Activated naive CD4-positive, alpha-beta T cell treated with anti-CD3 and anti-CD28 coated beads, Interleukin-2, amount 50 U/mL, for 72 hours (primary cell): ENCODE measurements at places on chromosomes 7 and 10. TPM values are rescaled to one million over a fixed set of nuclear protein-coding genes. Genes with fewer than 3 reads are reported as not detected.

- DNase-seq, result no peak
Measured at GRCh38 chr7:132069306-132069705, 507.0 kb downstream of the PLXNA4 start.

DNA sequence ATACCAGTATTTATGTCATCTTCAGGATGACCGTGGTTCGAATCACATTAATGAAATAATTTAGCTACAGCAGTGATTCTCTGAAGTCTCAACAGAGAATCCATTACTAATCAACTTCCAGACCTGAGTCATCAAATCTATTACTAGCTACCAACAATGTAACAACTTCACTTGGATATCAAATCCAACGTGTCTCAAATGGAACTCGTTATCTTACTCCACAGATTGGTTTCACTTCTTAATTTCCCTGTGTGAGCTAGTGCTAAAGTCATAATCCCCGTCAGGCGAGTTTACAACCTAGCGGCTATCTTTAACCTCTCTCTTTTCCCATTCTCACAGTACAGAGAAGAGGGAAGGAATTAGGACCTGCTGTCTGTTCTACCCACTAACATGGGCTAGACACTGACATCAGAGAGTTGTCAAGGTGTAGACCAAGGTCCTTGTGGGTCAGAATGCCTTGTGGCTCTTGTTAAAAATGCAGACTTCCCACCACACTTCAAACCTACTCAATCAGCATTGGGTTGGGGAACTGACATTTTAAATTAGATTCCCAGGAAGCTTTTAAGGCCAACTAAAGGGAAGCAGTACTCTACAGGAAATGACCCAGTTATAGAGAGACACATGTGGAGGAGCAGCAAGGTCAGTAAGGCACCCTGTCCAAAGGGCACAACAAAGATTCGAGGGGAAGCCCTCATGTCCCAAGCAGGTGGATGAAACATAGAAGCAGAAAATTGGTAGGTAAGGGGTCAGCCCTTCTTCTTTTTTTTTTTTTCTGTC lies 57.3 kb upstream of the GSAP start:
- DNase-seq, result no peak

DNA sequence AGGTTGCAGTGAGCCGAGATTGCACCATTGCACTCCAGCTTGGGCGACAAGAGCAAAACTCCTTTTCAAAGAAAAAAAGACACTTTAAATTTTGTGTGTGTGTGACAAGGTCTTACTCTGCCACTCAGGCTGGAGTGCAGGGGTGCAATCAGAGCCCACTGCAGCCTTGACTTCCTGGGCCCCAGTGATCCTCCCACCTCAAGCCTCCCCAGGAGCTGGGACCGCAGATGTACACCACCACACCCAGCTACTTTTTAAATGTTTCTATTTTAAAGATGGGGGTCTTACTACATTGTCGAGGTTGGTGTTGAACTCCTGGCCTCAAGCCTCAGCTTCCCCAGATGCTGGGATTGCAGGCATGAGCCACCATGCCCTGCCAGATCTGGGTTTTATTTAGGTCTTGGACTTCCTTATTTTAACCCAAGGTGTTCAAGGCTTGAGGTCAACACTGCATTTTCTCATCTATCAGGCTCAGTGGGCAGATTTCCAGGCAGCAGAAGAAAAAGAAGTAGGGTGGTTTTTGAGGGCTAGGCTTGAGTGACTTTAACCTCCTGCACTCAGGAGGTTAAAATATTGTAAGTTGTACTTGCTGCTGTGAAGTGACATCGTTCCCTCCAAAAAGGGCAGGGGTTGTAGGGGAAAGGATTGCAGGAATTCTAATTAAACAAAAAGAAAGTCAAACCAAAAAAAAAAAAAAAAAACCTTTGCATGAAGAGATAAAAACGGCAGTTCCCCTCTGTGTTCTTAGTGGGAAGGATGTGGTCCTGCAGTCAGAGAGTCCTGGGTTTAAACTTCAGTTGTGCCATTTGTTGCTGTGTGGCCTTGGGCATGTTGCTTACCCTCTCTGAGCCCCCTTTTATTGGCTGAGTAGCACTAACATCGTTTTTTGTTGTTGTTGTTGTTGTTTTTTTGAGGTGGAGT lies 71.5 kb downstream of the CARD11 start:
- no peak for DNase-seq

DNA sequence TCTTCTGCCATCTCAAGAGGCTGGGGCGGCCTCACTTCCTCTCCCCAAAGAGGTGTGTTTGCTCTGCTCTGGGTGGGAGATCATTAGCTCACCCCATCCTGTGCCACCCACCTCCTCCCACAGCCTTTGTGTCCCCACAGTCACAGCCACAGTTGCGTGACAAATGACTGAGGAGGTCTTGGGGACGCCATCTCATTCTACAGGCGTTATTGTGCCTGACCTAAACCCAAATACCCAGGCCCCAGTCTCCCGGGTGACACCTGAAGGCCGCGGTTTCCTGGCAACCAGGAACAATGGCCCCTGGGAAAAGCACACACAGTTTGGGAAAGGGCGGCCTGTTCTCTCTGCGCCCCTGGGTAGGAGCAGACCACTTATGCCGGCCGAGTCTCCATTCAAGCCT lies 51.6 kb downstream of the SLIT1 start:
- DNase-seq, result no peak

DNA sequence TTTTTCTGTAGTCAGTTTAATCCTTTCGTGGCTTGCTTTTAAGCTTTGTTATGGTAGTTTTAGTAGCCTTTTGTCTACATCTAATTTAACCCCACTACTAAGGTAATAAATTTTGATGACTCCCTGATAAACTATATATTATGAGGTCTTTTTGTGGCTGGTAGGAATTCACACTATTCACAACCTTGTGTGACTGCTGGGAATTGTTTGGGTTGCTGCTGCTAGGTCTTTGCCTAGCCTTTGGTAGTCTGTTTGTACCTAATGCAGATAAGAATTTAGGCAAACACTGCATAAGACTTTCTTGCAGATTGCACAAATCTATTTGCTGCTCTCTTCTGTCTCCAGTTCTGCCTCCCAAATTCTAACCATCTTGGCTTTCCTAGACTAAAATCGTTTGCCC lies 58.3 kb downstream of the SHOC2 start:
- no peak for DNase-seq

DNA sequence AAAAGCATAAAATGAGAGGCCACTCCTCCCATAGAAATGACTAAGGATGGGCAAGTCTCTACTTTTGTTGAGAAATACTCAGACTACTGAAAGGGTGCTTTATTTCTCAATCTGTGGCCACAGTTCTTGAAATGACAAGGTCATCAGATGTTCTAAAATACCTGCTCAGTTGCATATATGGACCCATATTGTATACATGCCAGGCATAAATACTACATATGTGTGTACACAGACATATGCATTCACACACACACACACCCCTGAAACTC lies 691.5 kb upstream of the SORCS1 start:
- DNase-seq, result no peak

DNA sequence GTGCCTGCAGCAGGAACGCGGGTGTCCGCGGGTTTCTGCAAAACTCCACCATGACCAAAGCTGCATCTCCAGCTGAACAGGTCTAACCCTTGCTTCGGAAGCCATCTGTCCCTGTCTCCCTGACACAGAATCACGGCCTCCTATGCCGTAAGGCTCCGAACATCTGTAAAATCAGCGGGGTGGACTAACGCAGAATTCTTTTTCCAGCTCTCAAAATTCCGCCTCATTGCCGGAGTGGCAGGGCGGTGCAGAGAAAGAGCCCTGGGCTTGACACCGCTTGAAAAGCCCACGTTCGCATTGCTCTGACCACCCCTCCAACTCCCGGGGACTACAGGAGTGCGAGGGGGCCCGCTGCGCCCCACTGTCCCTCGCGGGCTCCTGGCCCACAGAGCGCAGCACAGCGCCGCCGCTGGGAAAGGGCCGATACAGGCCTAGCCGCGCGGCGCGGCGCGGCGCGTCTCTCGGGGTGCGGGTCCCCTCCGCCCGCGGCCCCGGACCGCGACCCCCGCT lies 409 bp downstream of the DNMBP start:
- no peak for DNase-seq

DNA sequence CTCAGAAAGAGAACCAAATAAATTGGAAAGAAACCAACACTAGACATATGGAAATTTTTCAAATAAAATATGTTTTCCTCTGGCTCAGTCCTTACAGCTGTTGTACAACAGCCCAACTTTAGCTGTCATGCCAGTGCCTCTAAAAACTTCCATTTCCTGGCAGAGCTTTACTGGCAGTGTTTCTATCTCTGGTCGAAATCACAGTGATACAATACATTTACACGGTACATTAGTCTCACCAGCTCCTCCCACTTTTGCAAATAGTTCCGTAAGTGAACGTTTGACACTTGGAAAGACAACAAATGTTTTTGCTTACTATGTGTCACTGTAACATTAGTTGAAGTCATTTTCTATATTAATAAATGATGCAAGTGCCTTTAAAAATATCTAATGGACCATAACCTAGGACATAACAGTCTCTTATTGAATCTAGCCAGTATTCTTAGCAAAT lies 29.8 kb downstream of the BCAP29 start:
- no peak for DNase-seq

GRCh38 chr7:37493123-37493522 lies 44.5 kb upstream of the ELMO1 start:
- no peak for DNase-seq

DNA sequence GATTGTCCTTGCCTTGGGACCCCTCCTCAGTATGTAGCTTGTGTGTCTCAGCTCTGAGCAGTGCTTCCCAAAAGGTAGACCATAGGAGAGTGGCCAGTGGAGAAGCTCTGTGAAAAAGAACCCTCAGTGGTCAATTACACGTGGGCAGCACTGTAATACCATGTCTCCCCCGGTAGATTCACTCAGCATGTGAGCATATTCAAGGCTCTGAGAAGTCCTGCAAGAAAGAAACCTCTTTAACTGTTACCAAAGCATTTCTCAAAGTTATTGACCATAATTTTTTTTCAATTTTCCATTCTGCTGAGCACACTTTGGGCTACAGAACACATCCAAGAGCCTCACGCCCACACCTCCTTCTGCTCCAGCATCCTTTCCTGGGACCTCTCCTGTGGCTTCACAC lies 143.1 kb downstream of the RGS10 start:
- no peak for DNase-seq

GRCh38 chr7:36802459-36803135 lies 78.3 kb upstream of the AOAH start:
- no peak for DNase-seq

DNA sequence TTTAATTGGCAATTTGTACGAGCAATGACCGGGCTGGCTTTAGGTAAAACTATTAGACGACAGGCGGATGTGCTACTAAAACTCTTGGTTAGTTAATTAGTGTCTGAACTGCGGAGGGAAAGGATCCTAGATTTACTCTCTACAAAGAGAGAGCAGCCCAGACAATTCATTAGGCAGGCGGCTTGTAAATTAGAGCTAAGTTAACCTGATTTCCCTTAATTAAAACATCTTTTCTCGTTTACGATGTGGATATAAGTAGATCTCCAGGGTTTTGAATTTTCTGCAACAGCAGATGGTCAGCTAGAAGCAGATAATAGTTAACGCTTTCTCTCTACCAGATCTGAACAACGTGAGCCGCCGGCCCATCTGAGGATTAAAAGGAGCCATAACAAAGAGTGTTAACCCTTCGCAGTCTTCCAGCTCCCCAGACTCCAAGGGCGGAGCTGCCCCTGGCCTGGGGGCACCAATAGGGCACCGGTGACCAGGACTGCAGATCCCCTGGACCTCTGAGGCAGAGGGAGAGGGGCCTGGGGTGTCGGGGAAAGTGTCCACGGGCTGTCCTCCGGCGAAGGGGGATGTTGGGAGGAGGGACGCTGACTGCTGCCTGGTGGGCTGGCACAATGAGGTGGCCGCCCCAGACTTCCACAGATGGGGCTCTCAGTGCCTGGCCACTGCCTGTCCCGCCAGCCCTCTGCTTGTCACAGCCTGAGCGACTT lies 6.3 kb upstream of the UNCX start:
- DNase-seq, result no peak

GRCh38 chr10:75062506-75063299 lies 48.8 kb upstream of the SAMD8 start:
- DNase-seq, result no peak

GRCh38 chr10:60607372-60607771 lies 170.9 kb upstream of the CDK1 start:
- DNase-seq, result no peak

GRCh38 chr7:143214789-143215679 lies 6.8 kb upstream of the TAS2R40 start:
- peak; percentile 58 for DNase-seq

DNA sequence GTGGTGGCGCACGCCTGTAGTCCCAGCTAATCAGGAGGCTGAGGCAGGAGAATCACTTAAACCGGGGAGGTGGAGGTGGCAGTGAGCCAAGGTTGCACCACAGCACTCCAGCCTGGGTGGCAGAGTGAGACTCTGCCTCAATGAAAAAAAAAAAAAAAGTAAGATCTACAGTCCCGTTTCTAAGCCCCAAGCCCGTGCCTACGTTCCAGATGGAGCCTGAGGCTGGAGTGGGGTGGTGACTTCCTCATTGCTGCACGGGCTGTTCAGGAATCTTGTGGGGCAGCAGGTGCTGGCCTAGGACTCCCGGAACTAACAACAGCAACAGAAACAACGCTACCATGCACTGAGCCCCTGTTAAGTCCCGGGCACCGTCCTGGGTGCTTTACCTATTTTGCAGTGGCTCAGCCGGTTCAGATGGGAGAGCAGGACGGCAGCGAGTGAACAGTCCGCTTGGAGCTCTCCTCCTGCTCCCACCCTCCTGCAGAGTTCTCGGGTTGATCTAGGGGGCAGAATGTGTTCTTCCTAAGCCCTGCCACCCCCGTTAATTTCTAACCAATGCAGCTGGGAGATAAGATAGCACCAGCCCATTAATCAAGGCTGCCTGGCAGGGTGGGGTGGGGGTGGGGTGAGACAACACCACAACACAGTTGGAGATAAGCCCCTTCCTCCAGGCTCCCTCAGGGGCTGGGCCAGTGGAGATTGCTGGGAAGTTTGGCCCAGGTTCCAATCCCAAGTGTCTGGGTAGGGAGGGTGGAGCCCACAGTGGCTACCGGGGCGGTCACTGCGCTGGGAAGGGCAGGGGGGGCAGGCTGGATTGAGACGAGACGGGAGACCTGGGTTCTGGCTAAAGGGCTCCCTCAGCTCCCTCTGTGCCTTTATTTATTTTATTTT lies 17.0 kb upstream of the SFRP5 start:
- DNase-seq, result no peak

DNA sequence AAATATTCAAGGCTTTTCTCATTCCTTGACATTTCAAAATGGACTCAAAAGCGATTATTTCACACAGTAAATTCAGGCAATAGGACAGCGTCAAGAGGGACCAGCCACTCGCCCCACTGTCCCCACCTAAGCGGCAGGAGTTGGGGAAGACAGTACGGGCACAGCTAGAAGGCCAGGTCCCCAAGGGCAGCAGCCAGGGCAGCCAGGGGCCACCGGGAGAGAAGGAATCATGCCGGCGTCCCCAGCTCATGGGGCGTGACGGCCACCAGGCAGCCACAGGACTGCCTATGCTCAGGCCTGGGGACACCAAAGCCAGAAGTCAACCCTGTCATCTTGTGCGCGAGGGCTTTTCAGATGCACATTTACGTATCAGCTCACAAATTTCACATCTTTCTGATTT lies 225.7 kb upstream of the PPP2R2D start:
- DNase-seq, result no peak

Gene CLDN4
- 0.57 TPM for total RNA-seq

Gene NCAPG2
- 129 TPM for total RNA-seq

Gene OR2A14
- total RNA-seq, result not detected

Gene LIPJ
- total RNA-seq, result not detected

Gene NME8
- not detected for total RNA-seq

Gene SUGCT
- total RNA-seq, result 1.1 TPM
